ENCODE measurements at places on chromosomes 2 and 18. TPM values are rescaled to one million over a fixed set of nuclear protein-coding genes. Genes with fewer than 3 reads are reported as not detected.

- peaks cover 9% of the 10 kb centered on the region for H3K4me1 ChIP-seq
- H3K36me3 ChIP-seq: no peaks in the 10 kb centered on the region
- no peaks in the 10 kb centered on the region for H3K27me3 ChIP-seq
Observed at GRCh38 chr2:128593879-128594650, 275.4 kb upstream of the HS6ST1 start.

- no peaks in the 10 kb centered on the region for H3K27me3 ChIP-seq
- no peak for DNase-seq
- no peak overlapping the region for H3K4me3 ChIP-seq
- no peaks in the 10 kb centered on the region for H3K36me3 ChIP-seq
- H3K4me1 ChIP-seq: no peaks in the 10 kb centered on the region
Observed at GRCh38 chr2:96618596-96619283, 19.4 kb downstream of the KANSL3 start.

DNA sequence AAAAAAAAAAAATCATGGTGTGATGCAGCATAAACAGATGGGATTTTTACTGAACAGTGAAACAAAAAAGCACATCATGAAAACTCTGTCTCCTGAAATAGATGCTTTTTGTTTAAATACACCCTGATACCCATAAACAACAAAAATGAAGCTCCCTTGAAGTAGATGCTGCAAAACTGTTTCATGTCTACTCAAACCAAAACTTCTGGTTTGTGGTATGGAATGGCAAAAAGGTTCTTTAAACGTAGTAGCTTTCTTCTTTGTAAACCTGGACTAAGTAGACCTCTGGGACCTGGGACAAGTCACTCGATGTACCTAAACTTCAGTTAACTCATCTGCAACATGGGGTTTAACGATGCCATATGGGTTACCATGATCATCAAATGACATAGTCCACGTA is 64.4 kb upstream of the RAPH1 start:
- H3K27ac ChIP-seq: no peak overlapping the region
- H3K4me1 ChIP-seq: peaks cover 17% of the 10 kb centered on the region
- no peak for DNase-seq
- no peak overlapping the region for H3K4me3 ChIP-seq
- no peaks in the 10 kb centered on the region for H3K36me3 ChIP-seq
- no peaks in the 10 kb centered on the region for H3K27me3 ChIP-seq

- DNase-seq: no peak
- H3K27me3 ChIP-seq: no peaks in the 10 kb centered on the region
- H3K36me3 ChIP-seq: no peaks in the 10 kb centered on the region
- no peak overlapping the region for H3K27ac ChIP-seq
Observed at GRCh38 chr18:61589724-61590065, 256.5 kb downstream of the CDH20 start.

DNA sequence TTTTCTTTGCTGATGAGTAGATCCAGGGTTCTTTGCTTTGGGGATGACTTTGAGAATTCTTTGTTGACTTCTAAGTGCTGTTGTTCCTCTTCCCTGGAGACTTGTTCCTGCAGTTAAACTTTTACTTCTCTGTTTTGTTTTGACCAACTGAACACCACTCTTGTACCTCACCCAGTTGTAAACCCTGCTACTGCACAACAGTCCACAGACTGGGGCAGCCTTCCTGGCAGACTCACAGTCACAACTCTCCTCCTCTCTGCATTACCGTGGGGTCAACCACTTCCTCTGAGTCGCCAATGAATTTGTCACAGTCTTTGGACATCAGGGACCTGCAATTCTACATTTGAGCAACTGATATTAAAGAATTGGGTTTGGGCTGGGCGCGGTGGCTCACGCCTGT is 3.8 kb upstream of the SLC8A1 start:
- no peaks in the 10 kb centered on the region for H3K36me3 ChIP-seq
- DNase-seq: no peak
- no peaks in the 10 kb centered on the region for H3K27me3 ChIP-seq
- no peak overlapping the region for H3K27ac ChIP-seq
- H3K4me3 ChIP-seq: no peak overlapping the region

- H3K27ac ChIP-seq: no peak overlapping the region
- DNase-seq: no peak
- no peaks in the 10 kb centered on the region for H3K36me3 ChIP-seq
- no peaks in the 10 kb centered on the region for H3K4me1 ChIP-seq
- H3K4me3 ChIP-seq: no peak overlapping the region
Observed at GRCh38 chr2:151043484-151043883, 218.2 kb downstream of the RBM43 start.

DNA sequence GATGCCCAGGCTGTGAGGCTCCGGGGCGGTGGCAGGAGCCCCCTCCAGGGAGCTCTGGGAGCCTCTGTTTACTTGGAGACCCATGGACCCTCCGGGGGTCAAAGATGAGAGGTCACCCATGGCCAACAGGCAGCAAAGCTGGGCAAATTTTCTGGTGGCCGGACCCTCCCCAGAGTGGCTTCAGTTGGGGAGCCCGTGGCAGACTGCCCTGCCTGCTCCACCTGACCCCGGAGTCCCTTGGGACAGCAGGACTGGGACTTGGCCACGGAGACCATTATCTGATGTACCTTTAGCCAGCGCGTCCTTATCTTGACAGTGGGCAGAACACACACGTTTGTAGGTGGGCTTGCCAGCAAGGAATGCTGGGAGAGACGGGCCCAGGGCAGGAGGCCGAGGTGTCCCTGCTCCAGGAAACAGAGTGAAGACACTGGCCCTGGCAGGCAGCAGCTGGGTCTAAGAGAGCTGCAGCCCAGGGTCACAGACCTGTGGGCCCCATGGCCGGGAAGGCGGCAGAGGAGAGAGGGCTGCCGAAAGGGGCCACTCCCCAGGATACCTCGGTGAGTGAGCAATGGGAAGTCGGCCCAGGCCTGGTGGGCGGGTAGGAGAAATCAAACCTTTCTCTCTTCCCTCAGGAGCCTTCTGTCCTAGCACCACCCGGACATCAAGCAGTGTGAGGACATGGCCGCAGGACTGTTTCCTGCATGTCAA is at the start of the genes ABCG5 and ABCG8:
TSS of gene ABCG5 (minus strand) at position 280 of the 708 bp plus-strand sequence. CDS start at position 120, 160 bp downstream.
TSS of gene ABCG8 (plus strand) at position 412 of the 708 bp plus-strand sequence. CDS start at position 495, 83 bp downstream.
- peaks cover 32% of the 10 kb centered on the region for H3K4me1 ChIP-seq
- peak within 1 kb of the TSS; percentile 91 for H3K4me3 ChIP-seq
- H3K27me3 ChIP-seq: no peaks in the 10 kb centered on the region
- H3K27ac ChIP-seq: peak within 1 kb of the TSS; percentile 82
- H3K36me3 ChIP-seq: no peaks in the 10 kb centered on the region

DNA sequence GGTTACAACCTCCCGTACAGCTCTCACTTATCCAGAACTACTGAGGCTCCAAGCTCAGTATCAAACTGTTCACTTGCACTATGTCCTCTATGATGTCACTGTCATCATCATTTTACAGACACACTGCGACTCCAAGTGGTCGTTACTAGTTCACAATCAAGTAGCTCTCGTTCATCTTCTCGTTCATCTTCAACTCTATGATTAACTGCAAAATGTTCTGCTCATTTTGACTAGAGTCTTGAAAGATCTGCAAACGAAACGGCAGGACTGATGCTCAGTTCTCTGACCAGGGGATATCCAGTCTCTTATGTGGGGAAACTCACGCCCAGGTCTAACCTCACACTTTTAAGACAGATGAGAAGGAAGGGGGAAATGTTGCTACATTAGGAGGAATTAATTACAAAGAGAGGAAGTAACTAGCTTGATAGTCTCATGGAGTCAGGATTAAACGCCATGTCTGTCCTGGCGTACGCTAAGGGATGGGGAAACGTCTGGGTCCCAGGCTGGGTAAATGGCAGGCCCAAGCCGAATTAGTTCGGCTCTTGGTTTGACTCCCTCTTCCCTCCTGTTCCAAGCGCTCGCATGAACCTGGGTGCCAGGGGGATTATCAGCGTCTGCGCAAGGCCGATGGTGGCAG is 794 bp upstream of the CHCHD5 start:
- peak overlapping the region; percentile 79 for H3K4me3 ChIP-seq
- no peak for DNase-seq
- H3K27ac ChIP-seq: peak overlapping the region; percentile 76
- H3K27me3 ChIP-seq: no peaks in the 10 kb centered on the region
- H3K4me1 ChIP-seq: no peaks in the 10 kb centered on the region

- no peaks in the 10 kb centered on the region for H3K4me1 ChIP-seq
- no peaks in the 10 kb centered on the region for H3K36me3 ChIP-seq
- no peak overlapping the region for H3K27ac ChIP-seq
- H3K4me3 ChIP-seq: no peak overlapping the region
- H3K27me3 ChIP-seq: no peaks in the 10 kb centered on the region
Observed at GRCh38 chr18:31190919-31191318, 28.3 kb upstream of the DSC1 start.

DNA sequence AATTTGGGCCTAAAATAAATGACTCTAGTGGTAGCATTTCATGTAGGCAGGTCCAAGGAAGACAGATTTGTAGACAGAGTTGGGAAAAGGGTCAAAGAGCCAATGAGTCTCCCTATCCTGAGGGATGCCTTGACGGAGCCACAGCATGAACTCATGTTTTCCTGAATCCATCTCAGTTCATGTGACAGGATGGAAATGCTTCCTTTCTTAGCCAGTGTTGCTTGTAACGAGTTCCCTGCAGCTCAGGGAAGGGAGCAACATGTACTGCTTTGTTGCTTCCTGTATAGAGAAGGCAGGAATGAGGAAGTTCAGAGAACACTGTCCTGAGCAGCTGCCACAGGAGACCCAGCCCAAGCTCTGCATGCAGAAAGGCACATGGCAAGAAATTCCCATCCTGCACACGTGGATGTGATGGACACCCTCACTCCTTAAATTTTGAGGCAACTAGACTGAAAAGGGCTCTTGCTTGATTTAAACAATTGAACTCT is 27.9 kb downstream of the TMEM17 start:
- DNase-seq: no peak
- H3K36me3 ChIP-seq: no peaks in the 10 kb centered on the region
- peak overlapping the region; percentile 72 for H3K27ac ChIP-seq
- H3K27me3 ChIP-seq: no peaks in the 10 kb centered on the region

GRCh38 chr2:66058675-66059074 is 376.2 kb upstream of the MEIS1 start:
- H3K4me3 ChIP-seq: no peak overlapping the region
- H3K4me1 ChIP-seq: peaks cover 3% of the 10 kb centered on the region
- no peaks in the 10 kb centered on the region for H3K27me3 ChIP-seq
- no peak overlapping the region for H3K27ac ChIP-seq
- H3K36me3 ChIP-seq: no peaks in the 10 kb centered on the region

- H3K36me3 ChIP-seq: no peaks in the 10 kb centered on the region
- no peak for DNase-seq
- no peak overlapping the region for H3K4me3 ChIP-seq
- H3K27me3 ChIP-seq: no peaks in the 10 kb centered on the region
- no peaks in the 10 kb centered on the region for H3K4me1 ChIP-seq
- H3K27ac ChIP-seq: no peak overlapping the region
Observed at GRCh38 chr2:211957799-211958198, 580.8 kb downstream of the ERBB4 start.

DNA sequence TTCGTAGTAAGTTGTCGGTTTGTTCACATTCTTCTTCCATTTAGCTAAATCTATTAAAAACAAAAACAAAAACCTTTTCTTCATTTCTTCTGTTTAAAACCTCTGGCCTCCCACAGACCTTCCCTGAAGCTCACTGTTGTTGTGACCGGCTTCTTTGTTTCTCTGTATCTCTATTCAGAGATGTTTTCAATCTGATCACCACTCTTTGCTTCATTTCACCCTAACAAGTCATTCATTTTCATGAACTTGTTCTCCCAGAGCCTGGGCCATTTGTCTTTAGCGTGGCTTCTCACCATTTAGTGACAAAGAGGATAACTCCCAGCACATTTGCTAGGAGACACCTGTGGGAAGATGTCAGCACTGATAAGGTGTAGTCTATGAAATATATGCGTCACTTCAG is 794.2 kb downstream of the ERBB4 start:
- no peak for DNase-seq
- no peaks in the 10 kb centered on the region for H3K36me3 ChIP-seq
- no peaks in the 10 kb centered on the region for H3K4me1 ChIP-seq
- no peak overlapping the region for H3K27ac ChIP-seq
- H3K4me3 ChIP-seq: no peak overlapping the region

DNA sequence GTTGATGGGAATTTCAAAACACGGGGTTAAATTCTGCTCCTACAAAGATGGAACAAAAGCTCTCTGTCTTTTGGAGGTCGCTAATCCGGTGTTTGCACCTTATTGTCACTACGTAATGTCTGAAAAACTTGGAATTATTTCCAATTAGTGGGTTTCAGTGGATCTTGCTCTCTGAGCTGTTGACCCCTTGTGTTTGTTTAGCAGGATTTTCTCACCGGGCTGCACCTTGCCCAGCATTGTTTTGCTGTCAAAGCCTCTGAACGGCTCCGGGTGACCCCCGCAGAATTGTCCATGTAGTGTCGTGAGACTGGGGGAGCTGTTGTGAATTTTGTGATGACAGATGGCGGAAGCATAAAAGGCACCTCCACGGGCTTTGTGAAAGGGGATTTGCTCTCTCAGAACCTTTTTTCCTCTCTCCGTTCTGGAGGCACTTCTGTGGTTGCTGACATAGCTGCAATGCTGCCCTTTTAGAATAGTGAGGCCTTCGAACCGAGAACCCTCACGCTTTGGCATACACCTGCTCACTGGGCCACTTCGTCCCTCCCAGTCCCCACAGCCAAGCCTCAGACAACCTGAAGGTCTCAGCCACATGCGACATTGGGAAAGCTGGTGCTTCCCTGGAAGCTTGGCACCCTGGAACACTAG is 129.4 kb downstream of the ACOXL start:
- no peaks in the 10 kb centered on the region for H3K36me3 ChIP-seq
- no peaks in the 10 kb centered on the region for H3K27me3 ChIP-seq
- no peak overlapping the region for H3K27ac ChIP-seq
- no peaks in the 10 kb centered on the region for H3K4me1 ChIP-seq
- no peak for DNase-seq
- no peak overlapping the region for H3K4me3 ChIP-seq

The TMEM37 gene
- total RNA-seq: 43.1 TPM

The C2orf81 gene
- 0.31 TPM for total RNA-seq

The NT5DC4 gene
- not detected for total RNA-seq

The BUB1 gene
- total RNA-seq: 0.39 TPM

The DSC1 gene
- total RNA-seq: not detected

The UGT1A8 gene
- 1.00 TPM for total RNA-seq

The SCG2 gene
- total RNA-seq: not detected

The SULT1C2 gene
- 1.3 TPM for total RNA-seq

Data from right lobe of liver (tissue), 6 donors.